ENCODE measurements at places on chromosomes 5 and 9.

- no peak for DNase-seq
Measured at GRCh38 chr5:173538654-173539053, 77.8 kb downstream of the BOD1 start.

DNA sequence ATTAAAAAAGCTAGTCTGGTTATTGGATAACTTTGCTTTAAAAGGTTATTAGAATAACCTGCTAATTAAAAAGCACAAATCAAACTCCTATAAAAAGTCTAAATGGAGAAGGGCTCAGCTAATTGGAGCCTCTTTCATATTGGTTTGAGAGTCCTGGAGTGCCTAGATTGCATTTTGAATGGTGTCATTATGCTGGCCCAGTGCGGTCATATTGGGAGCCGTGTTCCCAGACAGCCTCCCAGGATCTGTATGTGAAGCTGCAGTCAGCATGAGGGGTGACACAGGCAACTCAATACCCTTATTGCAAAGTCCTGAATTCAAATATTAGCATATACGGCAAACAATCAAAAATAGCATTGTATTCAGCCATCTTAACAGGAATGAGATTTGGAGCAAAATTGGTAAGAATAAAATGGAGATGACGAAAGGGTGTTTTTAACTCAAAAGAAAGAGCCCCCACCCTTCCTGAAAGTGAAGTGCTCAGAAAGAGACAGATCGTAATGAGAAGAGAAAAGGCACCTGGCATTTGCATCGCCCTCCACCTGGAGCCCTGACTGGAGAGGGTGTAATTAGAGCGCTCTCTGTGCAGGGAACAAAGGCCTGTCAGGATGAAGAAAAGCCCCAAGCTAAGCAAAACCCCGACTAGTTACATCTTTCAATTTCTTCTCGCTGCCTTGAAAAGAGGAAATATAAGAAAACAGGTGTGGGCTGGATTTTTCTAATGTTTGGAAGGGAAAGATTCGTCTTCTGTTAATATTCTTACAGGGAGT is 621.0 kb upstream of the ADAMTS16 start:
- no peak for DNase-seq

DNA sequence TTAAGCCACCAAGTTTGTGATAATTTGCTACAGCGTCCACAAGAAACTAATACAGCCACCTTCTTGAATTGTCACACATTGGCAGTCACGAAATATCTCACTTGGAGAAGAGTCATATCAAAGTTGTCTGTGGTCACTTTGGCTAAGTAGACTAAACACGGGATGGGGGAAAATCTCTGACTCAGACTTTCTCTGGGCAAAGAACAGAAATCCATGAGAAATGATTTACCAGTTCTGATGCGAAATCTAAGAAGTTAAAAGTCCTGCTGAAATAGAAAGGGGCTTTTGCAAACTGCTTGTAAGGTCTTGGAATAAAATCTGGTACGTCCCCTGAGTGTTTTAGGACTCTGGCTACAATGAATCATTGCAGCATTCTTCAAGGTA is 158.4 kb downstream of the COL23A1 start:
- DNase-seq = no peak

DNA sequence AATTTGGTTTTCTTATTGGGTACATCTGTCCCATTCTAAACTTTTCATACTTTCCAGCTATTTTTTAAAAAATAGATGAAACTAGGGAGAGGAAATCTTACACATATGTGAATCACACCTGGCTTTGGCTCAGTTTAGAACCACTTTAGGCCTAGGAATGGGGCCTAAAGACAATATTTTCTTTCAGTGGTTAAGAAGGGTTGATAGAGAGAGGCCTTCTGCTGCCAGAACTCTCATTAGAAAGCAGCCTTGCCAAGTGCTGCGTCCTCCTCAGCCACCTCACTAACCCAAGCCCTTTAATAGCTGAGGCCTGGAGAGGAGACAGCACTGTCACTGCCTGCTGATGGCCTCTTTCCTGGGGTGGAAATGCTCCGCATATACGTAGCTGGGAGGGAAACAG is 167.5 kb downstream of the SAXO1 start:
- no peak for DNase-seq

- DNase-seq = no peak
Measured at GRCh38 chr9:105877721-105878120, 183.4 kb downstream of the TMEM38B start.
